ENCODE measurements at places on chromosomes 11 and 22.

DNA sequence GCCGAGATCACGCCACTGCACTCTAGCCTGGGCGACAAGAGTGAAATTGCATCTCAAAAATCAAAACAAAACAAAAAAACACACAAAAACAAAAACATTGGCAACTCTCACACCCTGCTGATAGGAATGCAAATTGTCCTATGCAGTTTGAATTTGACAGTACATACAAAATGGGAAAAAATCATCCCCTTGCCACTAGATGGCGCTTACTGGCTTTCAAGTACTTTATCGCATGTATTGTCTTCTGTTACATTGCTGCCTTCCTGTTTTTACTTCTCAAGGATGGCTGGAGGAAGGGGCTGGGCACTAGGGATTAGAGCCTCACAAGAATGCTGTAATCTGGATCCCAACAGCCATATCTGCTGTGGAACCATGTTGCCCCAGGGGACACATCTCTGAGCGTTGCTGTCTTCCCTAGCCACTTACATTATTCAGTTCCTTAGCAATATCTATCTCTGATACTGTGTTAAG lies 59.4 kb upstream of the A4GALT start:
- peak; percentile 88 for DNase-seq

DNA sequence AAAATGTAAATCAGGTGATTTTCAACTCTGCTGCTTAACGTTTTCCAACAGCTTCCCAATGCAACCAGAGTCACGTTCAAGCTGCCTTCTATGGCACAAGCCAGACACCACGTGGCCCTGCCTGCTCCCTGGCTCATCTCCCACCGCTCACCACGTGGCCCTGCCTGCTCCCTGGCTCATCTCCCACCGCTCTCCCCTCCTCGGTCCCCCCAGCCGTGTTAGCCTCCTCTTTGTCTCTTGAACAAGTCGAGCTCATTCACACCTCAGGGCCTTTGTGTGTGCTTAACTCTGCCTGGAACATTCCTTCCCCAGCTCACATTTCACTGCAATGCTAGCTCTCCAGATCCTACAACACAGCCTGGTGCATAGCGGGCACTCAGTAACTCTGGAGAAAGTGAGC lies 307.6 kb downstream of the CTTN start:
- DNase-seq = no peak

DNA sequence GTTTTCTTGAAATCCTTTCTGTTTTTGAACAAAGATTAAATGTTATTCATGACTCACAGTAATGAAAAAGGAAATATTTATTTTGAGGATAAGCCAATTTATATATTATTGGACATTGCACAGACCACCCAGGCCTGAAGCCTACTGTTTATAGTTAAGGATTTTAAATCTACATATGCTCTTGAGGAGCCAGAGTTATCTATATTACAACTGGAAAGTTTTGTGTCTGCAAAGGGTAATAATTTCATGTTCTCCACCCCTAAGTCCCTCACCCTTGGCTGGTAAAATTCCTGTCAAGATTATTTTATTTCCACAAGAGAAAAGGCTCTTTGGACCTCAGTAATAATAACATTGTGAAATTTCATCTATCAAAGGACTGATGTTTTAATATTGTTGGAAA lies 228.2 kb downstream of the TMEM135 start:
- no peak for DNase-seq

DNA sequence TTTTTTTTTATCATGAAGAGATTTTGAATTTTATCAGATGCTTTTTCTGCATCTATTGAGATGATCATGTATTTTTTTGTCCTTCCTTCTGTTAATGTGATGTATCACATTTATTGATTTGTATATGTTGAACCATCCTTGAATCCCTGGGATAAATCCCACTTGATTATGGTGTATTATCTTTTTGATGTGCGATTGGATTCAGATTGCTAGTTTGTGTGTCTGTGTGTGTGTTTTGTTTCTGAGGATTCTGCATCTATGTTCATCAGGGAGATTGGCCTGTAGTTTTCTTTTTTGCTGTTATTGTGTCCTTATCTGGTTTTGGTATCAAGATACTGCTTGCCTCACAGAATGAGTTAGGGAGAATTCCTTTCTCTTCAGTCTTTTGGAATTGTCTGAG lies 52.6 kb downstream of the KCNQ1OT1 start:
- DNase-seq = no peak

- DNase-seq = no peak
Measured at GRCh38 chr11:121814296-121814695, 301.7 kb downstream of the BLID start.

- DNase-seq = no peak
Measured at GRCh38 chr11:114134870-114135269, 75.4 kb downstream of the ZBTB16 start.

- no peak for DNase-seq
Measured at GRCh38 chr11:70423523-70424505, 25.5 kb downstream of the CTTN start.

- DNase-seq = peak; percentile 31
Measured at GRCh38 chr11:130070109-130070845, 583 bp downstream of the APLP2 start.

DNA sequence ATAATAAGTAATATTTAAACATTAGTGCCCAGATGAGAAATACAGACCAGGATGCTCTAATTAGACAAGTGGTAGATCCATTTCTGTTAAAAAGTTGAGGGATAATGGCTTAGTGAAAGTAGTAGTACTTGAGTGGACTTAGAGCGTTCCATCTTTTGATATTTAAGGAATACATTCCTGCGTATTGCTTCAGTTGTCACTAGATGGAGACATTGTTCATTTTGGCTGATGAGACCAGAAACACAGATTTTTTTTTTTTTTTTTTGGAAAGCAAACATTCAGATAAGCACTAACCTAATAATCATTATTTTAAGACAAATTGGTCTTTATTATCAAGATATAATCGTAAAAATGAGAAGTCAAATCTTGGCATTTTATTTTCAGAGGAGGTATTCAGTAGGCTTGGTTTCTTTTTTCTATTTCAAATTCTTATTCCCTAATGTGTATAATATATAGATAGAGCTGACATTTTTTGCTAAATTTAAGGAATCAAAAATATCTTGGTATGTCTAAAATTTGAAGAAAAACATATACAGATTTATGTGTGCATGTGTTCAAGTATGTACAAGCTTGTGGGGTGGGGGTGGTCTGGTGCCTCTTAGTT lies 92.9 kb downstream of the DYNC2H1 start:
- DNase-seq = no peak

DNA sequence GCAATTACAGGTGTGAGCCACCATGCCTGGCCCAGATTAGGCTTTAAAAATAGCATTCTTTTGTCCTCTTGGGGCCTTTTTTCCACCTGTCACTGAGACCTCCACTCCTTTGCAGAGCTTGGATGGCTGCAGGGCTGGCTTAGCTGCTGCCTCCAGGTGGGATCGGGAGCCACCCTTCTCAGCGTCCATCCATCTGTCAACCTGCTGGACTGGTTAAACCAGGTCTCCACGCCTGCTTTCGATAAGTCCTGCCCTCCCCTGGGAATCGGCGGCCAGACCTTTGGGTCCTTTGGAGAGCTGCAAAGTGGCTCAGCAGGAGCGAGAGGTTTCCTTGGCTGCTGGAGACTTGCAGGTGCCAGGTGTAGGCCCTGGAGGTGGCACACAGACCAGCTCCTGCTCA lies 23.4 kb upstream of the GRAMD4 start:
- DNase-seq = peak; percentile 95

- DNase-seq = peak; percentile 11
Measured at GRCh38 chr11:32487270-32487669, 51.9 kb upstream of the WT1 start.

DNA sequence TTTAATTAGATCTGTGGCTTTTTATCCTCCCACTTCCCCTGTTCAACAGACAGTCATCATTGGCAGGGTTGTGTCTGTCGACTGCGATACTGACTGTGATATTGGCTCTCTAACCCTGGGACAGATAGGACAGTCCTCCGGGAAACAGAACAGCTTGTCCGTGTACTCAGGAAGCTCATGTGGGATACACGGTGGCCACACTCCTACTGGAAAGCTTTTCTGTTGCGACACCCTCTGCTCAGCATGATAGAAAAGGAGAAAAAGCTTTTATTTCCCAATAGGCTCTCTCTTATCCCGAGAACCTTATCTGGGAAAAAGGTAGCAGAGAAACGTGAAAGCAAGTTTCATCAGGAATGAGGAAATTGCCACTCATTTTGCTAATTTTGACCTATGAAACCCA lies 60.4 kb upstream of the HSPA8 start:
- DNase-seq = no peak

DNA sequence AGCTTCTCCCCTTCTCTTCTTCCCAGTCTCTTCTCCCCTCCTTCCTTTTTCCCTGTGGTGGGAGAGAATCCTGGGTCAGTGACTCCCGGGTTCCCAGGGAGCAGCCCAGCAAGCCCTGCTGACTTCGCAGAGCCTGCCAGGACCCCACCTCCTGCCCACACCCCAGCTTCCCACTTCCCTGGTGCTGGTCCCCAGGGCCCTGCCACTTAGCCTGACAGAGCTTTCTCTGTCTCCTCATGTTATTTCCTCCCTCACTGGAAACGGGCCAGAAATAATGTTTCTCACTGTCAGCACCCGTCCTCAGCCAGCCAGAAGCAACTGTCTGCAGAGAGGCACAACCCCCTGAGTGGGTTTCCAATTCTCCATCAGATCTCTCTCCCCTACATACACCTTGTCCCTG lies 27.1 kb downstream of the C11orf96 start:
- no peak for DNase-seq

GRCh38 chr11:127193950-127194349 lies 193.4 kb upstream of the KIRREL3 start:
- DNase-seq = no peak

- no peak for DNase-seq
Measured at GRCh38 chr11:47241841-47242301, 6.7 kb downstream of the ACP2 start.

DNA sequence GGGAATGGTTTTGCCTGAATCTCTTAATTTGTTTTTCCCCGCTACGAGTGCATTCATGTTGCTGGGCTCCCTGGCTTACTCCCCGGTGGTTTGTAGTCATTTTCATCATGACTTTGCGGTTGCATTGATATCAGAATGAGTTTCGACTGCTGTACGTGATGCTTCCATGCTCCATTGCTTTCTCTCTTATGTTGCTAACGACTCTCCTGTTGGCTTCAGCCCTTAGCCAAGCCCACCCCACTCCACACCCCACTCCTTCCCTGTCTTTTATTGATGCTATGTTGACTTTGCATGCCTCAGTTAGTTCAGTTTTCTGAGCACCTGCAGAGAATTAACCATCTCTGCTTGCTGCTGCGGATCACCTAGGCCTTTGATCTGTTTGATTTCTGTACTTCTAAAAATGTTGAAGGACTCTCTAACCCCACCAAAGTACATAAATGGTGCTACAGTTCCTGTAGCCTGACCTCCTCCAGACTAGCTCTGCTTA lies 65.3 kb downstream of the ARFGAP2 start:
- DNase-seq = no peak

GRCh38 chr11:43688394-43688793 lies 7.9 kb downstream of the HSD17B12 start:
- DNase-seq = no peak

DNA sequence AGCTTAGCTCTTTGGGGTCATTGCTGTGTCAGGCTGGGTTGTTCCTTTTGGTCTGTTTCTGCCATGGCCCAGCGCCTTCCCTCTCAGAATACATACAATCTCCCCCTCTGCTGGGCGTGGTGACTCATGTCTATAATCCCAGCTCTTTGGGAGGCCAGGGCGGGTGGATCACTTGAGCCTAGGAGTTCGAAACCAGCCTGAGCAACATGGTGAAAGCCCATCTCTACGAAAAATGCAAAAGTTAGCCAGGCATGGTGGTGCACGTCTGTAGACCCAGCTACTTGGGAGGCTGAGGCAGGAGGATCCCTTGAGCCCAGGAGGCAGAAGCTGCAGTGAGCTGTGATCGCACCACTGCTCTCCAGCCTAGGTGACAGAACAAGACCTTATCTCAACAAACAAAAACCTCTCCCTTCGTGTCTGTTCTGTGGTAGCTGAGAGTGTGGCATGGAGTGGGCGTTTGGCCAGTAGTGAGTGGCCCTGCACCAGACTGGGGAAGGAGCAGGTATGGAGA lies 46.7 kb upstream of the RAB1B start:
- peak; percentile 74 for DNase-seq
